NCI-H526 (cell line): ENCODE measurements at places on chromosomes 7 and 10.
A peak's percentile ranks its signal among the peaks of the same experiment; 100 is the strongest.

DNA sequence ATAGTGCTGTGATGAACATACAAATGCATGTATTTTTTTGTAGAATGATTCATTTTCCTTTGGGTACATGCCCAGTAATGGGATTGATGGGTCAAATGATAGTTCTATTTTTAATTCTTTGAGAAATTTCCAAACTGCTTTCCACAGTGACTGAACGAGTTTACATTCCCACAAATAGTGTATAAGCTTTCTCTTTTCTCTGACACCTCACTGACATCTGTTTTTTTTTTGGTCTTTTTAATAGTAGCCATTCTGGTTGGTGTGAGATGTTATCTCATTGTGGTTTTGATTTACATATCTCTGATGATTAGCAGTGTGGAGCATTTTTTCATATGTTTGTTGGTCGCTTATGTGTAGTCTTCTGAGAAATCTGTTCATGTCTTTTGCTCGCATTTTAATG lies 195.0 kb upstream of the AGK start:
- peak; percentile 55 for DNase-seq

DNA sequence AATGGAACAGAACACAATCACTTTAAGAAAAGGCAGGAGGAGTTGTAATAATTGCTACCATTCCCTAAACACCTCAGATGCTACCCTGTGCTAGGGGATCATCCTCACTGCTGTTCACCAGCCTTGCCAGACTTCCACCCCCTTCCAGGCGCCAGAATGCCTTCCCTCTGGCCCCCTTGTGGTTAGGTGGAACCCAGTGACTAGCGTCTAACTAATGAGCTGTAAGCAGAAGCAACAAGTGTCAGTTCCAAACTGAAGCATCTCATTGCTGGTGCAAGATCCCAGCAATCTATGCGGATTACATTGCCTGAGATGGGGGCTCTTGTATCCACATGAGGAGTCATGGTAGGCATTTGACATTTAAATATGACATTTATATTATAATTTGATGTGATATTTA lies 86.6 kb downstream of the FRMD4A start:
- DNase-seq = peak; percentile 17

DNA sequence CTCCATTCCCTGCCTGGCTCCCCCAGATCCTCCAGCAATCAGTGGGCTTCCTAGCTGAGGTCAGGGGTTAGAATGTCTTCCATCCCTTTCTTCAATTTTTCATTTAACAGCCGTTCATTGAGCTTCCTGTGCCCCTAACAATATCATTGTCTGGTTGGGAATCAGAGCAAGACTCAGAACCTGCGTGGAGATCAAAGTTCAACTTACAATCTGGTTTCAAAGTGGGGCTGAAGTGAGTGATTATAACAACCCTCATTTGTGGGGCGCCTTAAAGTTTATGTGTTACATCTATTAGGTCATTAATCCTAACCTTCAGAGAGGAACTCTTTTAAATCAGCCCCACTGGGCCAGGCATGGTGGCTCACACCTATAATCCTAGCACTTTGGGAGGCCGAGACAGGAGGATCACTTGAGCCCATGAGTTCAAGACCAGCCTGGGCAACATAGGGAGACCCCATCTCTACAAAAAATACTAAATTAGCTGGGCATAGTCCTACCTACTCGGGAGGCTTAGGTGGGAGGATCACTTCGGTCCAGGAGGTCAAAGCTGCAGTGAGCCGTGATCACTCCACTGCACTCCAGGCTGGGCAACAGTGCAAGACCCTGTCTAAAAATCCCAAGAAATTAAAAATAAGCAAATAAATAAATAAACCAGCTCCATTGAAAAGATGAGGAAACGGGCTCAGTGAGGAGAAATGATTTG lies 45.4 kb upstream of the SLF2 start:
- DNase-seq = no peak

DNA sequence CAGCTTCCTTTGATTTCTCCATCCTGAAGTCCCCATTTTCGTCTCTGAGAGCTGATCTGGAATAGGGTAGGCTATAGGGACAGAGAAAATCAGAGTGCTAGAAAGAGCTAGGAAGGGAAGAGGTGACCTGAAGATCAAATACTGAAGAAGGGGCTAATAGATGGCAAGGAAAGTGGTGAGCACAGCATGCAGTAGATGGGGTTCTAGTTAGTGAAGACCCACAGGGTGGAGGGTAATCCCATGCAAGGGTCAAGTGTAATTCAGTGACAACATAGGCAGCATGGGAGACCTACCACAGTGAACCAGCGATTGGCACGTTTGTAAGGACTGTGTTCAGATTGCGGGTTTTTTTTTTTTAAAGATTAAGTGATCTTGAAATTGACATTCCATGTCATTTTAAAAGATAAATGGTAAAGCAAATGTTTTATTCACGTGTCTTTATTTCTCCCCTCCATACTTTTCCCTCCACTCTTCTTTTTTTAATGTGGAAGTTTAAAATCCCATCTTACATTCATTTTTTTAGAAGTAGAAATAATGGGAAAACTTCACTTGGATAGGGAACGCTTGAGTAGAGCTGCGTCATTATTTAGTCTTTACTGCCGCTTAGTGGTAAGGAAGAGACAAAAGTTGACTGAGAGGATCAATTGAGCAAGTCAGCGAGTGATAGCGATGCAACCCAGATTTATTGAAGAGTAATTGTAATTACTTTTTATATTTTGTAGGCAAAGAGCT lies 21.0 kb upstream of the ABI1 start:
- peak; percentile 53 for DNase-seq

DNA sequence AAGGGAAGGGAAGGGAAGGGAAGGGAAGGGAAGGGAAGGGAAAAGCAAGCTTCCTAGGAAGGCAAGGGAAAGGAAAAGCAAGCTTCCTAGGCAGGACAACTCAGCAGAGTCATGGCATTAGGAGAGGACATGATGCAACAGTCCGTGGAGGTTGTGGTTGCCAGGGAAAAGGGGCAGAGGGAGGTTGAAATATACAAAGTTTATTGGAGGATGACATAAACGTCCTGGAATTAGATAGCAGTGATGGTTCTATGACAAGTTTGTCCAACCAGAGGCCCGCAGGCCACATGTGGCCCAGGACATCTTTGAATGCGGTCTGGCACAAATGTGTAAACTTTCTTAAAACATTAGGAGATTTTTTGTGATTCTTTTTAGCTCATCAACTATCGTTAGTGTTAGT lies 59.8 kb upstream of the OPN4 start:
- DNase-seq = no peak

DNA sequence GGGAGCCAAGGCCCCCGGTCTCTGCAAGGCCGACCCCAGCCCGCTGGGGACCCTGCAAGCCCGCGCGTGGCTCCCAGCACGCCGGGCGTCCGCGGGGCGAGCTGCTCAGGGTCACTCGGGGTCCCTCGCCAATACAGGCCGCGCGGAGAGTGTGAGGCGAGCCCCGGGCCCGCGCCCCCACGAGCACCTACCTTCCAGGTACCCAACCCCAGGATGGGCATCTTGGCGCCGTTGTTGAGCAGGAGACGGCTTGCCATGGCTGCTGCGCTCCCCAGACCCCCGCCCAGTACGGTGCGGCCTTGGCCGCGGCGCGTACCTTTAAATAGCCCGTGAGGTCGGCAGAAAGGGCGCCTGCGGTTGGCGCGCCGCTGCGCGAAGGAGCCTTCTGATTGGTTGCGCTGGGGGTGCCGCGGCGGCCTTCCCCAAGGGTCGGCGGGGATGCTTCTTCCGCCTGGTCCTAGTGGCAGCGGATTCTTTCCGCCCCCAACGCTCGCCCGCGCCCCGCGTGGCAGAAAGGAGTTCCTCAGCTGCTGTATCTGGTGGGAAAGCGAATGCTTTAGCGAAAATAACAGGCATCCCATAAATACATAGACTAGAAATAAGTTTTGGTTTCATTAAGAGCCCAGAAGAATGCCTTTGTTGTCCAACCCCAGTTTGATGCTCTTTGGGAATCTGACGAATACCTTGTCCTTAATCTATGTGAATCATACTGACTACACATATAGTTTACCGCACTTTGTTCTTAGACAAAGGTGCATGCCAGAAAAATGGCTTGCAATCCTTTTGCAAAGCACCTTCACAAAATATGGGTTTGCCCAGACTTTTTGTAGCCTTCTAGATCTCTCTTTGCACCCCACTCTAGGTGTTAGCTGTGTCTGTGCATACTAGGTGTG lies at the start of gene AKR1B1:
TSS of gene AKR1B1 (minus strand) at position 295 of the 893 bp plus-strand sequence. CDS start at position 257, 38 bp downstream.
- peak; percentile 99 for DNase-seq

DNA sequence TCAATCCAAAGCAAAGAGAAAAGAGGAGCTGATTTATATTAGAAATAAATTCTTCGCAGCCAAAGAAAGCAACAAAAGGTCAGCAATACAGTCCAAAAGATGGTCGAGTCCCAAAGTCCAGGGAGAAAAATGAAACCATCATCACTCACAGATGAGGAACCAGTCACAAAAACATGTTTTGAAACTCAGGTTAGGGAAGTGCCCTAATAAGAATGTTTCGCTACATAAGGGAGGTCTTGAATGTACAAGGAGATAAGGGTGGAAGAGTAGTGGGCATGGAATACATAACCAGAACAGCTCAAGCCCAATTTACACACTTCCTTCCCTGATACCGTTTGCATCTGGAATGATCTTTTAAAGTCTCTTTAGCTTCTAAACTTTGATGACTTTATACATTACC lies 53.6 kb downstream of the VPS41 start:
- DNase-seq = no peak

GRCh38 chr7:68785036-68785435 lies 813.2 kb upstream of the AUTS2 start:
- no peak for DNase-seq

DNA sequence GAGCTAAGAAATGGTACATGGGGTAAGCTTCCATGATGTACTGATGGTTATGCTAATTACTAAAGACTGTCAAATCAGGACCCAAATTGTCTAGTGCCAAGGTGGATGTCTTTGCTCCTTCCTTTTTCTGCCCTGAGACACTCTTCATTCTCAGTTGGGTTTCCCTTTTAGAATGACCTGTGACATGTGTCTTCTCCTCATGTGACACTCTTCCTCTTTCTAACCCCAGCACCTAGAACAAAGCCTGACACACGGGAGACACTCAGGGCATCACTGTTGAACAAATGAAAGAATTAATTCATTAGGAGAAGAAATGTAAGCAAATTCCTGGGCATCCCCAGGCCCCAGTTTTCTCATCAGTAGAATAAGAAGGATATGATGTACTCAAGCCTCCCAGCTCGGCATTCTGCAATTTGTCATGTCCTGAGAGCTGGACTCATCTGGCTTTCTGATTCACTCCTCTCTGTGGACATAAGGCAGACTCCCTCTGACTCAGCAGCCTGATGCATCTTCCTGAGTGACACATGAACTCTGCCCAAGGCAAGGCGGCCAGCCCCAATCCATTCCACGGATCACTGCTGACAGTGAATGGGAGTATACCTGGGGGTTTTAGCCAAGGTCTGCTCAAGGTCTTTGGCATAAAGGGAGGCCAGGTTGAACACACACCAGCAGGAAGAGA lies 473.8 kb downstream of the KCNMA1 start:
- no peak for DNase-seq

- no peak for DNase-seq
Observed at GRCh38 chr7:102220960-102221800, 65.5 kb upstream of the SH2B2 start.

GRCh38 chr10:132515811-132516726 lies 21.5 kb upstream of the INPP5A start:
- DNase-seq = no peak

DNA sequence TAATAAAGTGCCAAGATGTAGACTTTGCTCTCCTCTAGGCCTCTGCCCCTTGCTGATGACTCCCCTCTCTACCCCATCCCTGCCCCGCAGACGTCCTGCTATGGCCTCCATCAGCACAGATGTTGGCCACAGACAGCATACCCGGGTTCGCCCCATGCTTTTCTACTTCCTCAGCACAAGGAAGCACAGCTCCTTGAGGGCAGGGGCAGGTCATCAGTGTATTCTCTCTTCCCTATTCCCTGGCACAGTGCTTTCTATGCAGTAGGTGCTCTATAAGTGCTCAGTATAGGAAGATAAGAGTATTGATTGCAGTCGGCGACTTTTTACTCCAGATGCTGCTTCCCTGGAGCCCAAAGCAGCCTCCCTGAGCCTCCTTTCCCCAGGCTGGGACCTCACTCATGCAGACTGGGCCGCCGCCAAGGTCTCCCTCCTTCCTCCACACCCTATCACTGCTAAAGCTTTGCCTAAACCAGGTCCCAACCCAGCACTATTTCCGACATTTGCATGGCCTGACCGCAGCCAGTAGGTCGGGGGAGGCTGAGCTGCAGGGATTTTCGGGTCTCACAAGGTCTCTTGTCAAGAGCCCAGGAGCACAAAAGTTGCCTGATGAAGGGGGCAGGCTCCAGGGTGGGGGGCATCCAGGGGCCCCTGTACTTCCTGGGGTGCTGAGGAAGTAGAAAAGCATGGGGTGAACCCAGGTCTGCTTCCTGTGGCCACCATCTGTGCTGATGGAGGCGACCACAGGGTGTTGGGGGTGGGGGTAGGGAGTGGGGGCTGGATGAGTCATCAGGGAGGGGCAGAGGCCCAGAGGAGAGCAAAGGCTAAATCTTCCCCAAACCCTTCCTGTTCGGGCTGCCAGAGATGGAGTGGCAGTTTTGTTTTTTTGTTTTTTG lies 8.0 kb downstream of the CALHM3 start:
- peak; percentile 46 for DNase-seq

- no peak for DNase-seq
Observed at GRCh38 chr7:28548416-28548815, 136.1 kb downstream of the CREB5 start.
